ENCODE measurements at places on chromosomes 5 and 9. TPM values are rescaled to one million over a fixed set of nuclear protein-coding genes. Genes with fewer than 3 reads are reported as not detected.

GRCh38 chr9:37229882-37230482 is 109.6 kb downstream of the ZCCHC7 start:
- no peaks in the 10 kb centered on the region for H3K27me3 ChIP-seq
- H3K27ac ChIP-seq = no peak overlapping the region
- no peaks in the 10 kb centered on the region for H3K36me3 ChIP-seq
- no peaks in the 10 kb centered on the region for H3K4me1 ChIP-seq

The NTNG2 gene
- total RNA-seq = 2.9 TPM

The SLC28A3 gene
- total RNA-seq = not detected

GRCh38 chr5:2550509-2550908 is 201.0 kb downstream of the IRX2 start:
- no peak for DNase-seq
- H3K36me3 ChIP-seq = no peaks in the 10 kb centered on the region
- no peak overlapping the region for H3K4me3 ChIP-seq
- H3K4me1 ChIP-seq = no peaks in the 10 kb centered on the region
- H3K27ac ChIP-seq = no peak overlapping the region

DNA sequence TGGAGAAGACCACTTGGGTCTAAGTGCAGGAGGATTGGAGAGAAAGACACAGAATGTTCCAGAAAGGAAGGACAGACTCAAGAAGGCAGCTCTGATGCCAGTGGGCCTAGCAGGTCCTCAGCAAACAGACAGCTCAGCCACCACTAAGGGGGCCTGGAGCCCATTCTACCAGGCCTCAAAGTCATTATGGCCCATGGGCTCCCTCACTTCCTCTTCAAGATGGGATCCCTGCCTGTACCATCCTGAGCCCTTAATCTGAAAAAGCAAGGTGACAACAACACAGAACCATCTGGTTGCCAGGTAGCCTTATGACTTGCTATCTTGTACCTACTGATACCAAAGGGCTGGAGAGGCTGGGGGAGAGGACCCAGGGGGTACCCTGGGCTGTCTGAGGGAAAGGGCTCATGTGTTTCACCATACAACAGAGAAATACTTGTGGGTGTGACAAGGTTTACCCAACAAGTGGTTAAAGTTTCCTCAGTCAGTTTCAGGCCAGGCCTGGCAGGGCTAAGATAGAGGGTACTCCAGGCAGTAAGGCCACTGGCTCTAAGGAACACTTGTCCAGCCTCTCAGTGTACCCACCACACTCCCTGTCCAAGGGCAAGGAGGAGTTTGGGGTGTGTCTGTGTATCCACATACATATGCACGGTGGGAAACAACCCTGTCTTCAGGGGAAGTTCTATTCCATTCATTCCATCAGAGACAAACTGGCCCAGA is 30.7 kb downstream of the TCF7 start:
- H3K27ac ChIP-seq = no peak overlapping the region
- no peak overlapping the region for H3K4me3 ChIP-seq
- peaks cover 13% of the 10 kb centered on the region for H3K4me1 ChIP-seq
- H3K27me3 ChIP-seq = no peaks in the 10 kb centered on the region

- H3K4me3 ChIP-seq = no peak overlapping the region
- DNase-seq = no peak
- no peaks in the 10 kb centered on the region for H3K36me3 ChIP-seq
- no peaks in the 10 kb centered on the region for H3K4me1 ChIP-seq
- H3K27me3 ChIP-seq = no peaks in the 10 kb centered on the region
Measured at GRCh38 chr5:124932791-124933600, 186.6 kb upstream of the ZNF608 start.

The ADAMTS12 gene
- 1.1 TPM for total RNA-seq

DNA sequence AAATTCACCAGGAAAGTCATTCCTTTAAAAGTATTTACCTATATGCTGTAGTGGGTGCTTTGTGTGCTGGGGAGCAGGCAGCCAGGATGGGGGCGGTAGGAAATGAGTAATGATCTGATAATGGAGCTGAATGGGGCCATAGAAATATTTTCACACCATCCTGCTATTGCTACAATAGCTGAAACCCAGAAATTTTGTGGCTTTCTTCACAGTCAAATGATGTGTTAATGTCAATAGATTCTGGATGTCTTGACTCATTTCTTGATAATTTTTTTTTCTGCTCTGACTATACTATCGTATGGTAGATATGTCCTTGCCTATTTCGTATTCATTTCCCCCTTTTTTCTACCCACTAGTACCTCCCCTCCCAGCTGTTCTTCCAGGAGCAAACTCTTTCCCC is 59.5 kb downstream of the RORB start:
- no peak for DNase-seq
- peaks cover 11% of the 10 kb centered on the region for H3K4me1 ChIP-seq
- H3K4me3 ChIP-seq = no peak overlapping the region

The GPR151 gene
- not detected for total RNA-seq

GRCh38 chr5:67141644-67142043 is 55.0 kb downstream of the CD180 start:
- no peak overlapping the region for H3K27ac ChIP-seq
- H3K36me3 ChIP-seq = no peaks in the 10 kb centered on the region
- DNase-seq = no peak
- H3K4me1 ChIP-seq = no peaks in the 10 kb centered on the region
- H3K27me3 ChIP-seq = no peaks in the 10 kb centered on the region
- H3K4me3 ChIP-seq = no peak overlapping the region

GRCh38 chr5:154002093-154002492 is 36.6 kb downstream of the FAM114A2 start:
- no peaks in the 10 kb centered on the region for H3K27me3 ChIP-seq
- H3K4me3 ChIP-seq = no peak overlapping the region
- no peaks in the 10 kb centered on the region for H3K36me3 ChIP-seq
- H3K4me1 ChIP-seq = peaks cover 18% of the 10 kb centered on the region
- DNase-seq = no peak

The C5orf34 gene
- 0.59 TPM for total RNA-seq

GRCh38 chr5:78593465-78593864 is 55.1 kb downstream of the LHFPL2 start:
- H3K27me3 ChIP-seq = no peaks in the 10 kb centered on the region
- H3K27ac ChIP-seq = no peak overlapping the region
- no peak for DNase-seq
- peaks cover 9% of the 10 kb centered on the region for H3K4me1 ChIP-seq
- no peaks in the 10 kb centered on the region for H3K36me3 ChIP-seq
- no peak overlapping the region for H3K4me3 ChIP-seq

The PTGS1 gene
- total RNA-seq = 2.3 TPM

GRCh38 chr5:127002390-127002789 is 28.0 kb downstream of the MARCHF3 start:
- H3K4me3 ChIP-seq = no peak overlapping the region
- H3K27me3 ChIP-seq = no peaks in the 10 kb centered on the region
- H3K4me1 ChIP-seq = peaks cover 74% of the 10 kb centered on the region
- no peak for DNase-seq
- no peaks in the 10 kb centered on the region for H3K36me3 ChIP-seq

GRCh38 chr5:40436535-40437237 is 243.0 kb upstream of the PTGER4 start:
- DNase-seq = no peak
- H3K36me3 ChIP-seq = no peaks in the 10 kb centered on the region
- peaks cover 6% of the 10 kb centered on the region for H3K4me1 ChIP-seq
- H3K27me3 ChIP-seq = no peaks in the 10 kb centered on the region

GRCh38 chr5:127957183-127957582 is 126.4 kb upstream of the SLC12A2 start:
- no peak overlapping the region for H3K27ac ChIP-seq
- no peaks in the 10 kb centered on the region for H3K27me3 ChIP-seq
- H3K36me3 ChIP-seq = no peaks in the 10 kb centered on the region

GRCh38 chr5:78003919-78004318 is 227.8 kb upstream of the TBCA start:
- H3K27ac ChIP-seq = no peak overlapping the region
- H3K4me1 ChIP-seq = no peaks in the 10 kb centered on the region
- H3K4me3 ChIP-seq = no peak overlapping the region
- H3K36me3 ChIP-seq = peaks cover 33% of the 10 kb centered on the region

DNA sequence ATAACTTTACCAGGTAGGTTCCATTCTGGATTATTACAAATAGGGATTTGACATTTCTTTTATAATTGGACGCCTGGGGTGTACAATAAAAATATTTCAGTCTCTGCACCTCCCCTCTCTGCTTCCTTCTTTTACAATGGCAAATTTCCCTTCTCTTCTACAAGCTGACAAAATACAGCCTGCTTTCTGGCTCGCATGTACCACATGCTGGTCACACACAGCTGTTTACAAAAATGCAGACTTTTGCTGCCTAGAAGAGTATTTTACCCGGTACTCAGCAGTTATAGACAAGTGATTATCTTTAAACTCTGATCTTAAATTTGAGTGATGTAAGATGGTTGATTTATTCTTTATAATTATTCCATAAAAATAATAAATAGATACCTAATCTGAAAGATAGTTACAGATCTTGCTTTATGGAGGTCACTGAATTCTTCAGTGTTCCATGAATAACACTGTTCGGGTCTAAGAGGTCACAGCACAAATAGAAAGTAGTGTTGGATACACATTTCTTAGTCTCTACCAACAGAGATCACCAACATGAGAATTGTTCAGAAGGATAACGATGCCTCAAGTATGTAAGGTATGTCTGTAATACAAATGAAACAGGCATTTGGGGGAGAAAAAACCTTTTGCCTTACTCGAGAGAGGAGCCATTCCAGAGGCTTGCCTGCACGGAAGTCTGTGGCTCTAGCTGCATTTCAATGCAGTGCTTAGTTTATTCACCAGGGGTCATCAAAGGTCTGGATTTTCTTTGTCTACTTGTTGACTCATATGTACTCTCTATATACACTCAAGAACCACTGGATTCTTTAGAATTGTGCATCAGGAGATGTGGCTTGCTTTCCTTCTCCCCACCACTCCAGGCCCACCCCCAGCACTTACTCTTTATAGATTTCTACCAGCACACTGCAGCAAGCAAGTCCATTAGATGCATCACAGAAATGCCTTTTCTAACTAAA is 206.6 kb upstream of the RFX3 start:
- peaks cover 9% of the 10 kb centered on the region for H3K4me1 ChIP-seq
- H3K4me3 ChIP-seq = no peak overlapping the region
- no peak for DNase-seq

The GALNT10 gene
- total RNA-seq = 13.5 TPM
